ENCODE measurements at places on chromosomes 7 and 10.

DNA sequence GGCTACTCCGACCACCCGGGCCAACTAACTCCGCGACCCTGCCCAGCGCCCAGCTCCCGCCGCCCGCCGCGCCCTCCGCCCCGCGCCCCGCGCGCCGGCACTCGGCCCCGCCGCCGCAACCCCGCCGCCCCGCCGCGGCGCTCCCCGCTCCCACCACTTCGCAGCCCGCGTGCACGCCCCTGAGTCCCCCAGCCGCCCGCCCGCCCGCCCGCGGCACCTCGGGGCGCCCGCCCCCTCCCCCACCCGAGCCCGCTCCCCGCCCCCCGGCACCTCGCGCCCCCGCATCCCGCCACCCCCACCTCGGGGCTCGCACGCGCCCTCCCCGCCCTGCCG lies 598 bp downstream of the JAZF1 start:
- DNase-seq, result no peak

DNA sequence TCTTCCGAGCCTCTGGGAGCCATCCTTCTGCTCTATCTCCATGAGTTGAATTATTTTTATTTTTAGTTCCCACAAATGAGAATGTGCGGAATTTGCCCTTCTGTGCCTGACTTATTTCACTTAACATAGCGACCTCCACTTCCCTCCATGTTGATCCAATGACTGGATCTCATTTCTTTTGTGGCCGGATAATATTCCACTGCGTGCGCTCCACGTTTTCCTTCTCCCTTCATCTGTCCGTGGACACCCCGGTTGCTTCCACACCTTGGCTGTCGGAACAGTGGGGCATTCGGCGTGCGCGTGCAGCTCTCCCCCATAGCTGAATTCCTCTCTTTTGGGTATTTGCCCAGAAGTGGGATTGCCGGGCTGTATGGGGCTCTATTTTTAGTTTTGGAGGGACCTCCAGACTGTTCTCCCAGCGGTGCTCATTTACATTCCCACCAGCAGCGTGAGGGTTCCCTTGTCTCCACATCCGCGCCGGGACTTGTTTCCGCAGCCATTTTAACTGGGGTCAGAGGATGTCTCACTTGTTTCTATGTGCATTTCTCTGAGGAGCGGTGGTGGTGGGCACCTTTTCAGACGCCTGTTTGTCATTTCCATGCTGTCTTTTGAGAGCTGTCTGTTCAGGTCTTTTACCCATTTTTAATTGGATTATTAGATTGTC lies 51.0 kb upstream of the SUN1 start:
- no peak for DNase-seq

DNA sequence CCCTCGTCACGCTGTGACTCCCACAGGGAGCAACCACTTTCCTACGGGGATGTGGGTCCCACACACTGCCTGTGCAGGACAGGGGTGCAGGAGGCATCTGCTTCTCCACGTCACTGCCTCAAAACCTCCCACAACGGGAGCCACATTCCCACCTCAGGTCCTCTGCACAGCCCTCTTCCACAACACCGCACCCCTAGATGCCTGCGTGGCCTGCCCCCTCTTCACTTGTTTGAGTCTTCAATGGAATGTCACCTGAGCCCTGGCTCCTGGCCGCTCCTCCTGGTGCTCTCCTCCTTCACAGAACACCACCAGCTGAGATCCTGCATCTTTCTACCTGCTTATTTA lies 73.6 kb downstream of the MAD1L1 start:
- DNase-seq, result no peak

DNA sequence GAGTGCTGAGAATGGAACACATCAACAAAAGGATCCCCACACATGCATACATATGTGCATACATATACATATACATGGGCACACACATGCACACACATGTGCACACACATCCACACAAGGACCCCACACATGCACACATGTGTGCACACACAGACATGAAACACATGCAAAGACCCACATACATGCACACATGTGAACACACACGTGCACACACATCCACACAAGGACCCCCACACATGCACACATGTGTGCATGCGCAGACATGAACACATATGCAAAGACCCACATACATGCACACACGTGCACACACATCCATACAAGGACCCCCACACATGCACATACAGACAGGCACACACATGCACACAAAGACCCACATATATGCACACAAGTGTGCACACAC lies 104.4 kb upstream of the ADARB2 start:
- DNase-seq, result no peak

DNA sequence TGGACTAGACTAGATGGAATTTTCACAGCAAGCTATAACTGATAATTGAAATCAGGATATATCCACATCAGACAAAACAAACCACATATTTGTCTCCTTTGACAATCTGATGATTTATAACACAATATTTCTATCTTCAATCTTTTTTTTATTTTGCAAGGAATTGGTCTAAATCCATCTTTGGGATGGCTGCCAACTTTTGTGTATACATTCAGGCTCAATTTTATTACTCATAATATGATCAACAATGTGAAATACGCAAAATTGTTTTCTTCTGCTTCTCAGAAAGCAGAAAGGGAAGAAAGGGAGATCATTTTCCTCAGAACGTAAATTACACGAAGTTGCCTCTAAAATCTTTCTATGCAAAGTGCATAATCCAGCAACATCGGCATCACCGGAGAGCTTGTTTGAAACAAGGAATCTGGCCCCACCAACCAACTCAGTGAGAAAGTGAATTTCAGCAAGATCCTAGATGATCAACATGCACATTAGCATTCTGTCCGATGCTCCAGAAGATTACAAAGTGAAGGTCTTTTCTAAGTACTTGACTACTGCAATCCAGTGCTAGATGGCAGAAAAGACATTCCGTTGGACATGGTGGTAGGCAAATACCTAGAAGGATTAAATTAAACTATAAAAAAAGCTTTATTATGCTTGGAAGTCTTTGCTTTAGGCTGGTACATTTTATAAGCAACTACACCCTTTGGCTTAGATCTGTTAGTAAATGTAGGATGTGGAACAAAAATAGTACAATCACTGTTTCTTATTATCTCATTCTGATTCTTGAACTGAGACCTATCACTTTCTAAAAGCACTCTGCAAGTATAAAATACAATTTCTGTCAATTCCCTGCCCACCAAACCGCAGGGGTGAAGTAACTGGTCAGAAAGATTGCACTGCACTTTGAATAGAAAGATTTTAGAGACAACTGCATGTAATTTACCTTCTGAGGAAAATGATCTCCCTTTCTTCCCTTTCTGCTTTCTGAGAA lies 126.4 kb upstream of the RSU1 start:
- DNase-seq, result no peak

DNA sequence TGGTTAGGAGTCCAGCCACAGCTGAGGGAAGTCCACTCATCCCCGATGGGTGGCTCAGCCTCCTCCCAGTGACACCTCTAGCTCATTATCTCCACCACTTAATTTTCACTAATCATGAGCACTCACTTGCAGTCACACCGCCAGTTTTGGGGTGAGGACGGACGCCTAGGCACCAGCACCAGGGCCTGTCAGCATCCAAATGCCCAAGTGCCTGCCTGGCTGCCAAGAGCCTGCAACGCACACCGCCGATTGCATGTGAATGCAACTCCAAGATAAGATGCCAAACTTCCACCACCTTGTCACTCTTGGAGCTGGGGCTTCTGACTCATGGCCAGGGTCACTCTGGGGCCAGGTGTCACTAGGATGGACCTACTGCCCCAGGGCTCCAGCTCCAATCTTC lies 24.4 kb upstream of the SMARCD3 start:
- DNase-seq, result no peak

- no peak for DNase-seq
These were observed 156.5 kb upstream of the PLPP4 start for GRCh38 chr10:120300513-120300912.

DNA sequence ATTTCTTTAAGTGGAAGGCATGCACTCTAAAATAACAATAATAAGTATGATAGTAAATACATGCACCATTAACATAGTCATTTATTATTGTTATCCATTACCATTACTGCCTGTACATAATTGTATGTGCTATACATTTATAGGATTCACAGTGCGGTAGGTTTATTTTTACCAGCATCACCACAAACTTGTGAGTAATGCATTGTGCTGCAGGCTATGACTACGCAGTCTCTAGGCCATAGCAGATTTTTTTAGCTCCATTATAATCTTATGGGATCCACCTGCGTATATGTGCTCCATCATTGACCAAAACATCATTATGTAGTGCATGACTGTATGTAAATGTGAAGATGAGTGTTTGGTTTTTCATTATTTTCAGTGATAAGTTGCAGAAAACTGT lies 160.0 kb downstream of the LRRC4 start:
- DNase-seq, result no peak

DNA sequence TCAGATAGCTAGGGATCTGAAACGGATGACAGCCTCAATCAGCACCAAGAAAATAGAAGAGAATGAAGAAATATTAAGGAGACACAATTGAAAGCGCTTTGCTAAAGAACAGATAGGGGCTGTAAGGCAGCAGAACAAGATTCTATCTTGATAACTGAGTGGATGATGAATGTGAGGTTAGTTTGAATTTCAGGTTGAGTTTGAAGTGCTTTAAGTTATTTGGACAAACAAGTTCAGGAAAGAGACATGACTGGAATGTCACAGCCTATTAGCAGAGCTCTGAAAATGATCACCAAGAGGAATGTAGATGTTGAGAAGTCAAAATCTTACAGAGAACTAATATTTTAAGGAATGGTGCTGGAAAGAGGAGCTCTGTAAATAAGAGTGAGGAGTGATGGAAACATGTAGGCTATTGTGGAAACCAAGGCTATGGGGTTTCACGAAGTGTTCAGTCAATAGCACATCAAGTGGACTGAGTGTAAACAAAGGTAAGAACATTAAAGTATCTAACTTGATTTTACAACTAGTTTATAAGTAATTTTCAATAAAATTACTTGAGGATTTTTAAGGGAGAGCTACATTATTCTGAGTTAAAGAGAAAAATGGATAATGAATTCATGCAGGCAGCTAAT lies 61.6 kb downstream of the MEST start:
- DNase-seq, result no peak

GRCh38 chr10:130368761-130369560 lies 232.8 kb downstream of the GLRX3 start:
- no peak for DNase-seq

GRCh38 chr7:107026166-107026565 lies 18.3 kb upstream of the PRKAR2B start:
- no peak for DNase-seq

- DNase-seq, result no peak
These were observed 90.1 kb downstream of the FOXL3 start for GRCh38 chr7:380139-380485.

DNA sequence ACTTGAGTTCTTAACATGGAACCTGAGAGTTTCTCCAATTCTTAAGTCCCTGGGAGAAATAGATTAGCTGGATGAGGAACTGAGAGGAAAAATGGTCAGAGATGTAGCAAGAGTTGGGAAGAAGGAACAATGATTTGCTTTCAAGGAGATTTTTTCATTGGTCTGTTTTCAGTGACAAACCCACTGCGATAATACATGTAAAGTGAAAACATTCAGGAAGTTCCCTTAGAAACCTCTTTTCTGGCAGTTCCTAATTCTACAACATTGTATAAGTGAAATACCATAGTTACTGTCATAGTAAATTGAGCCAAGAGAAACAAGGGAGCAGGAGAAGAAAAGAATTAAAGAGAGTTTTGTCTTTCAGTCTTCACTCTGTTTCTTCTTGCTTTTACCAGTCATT lies 12.1 kb upstream of the MAGI2 start:
- DNase-seq, result no peak

GRCh38 chr7:105295596-105296352 lies 92.9 kb downstream of the SRPK2 start:
- DNase-seq, result no peak

GRCh38 chr10:71367271-71367670 lies 29.4 kb upstream of the CDH23 start:
- no peak for DNase-seq

- no peak for DNase-seq
These were observed 19.6 kb upstream of the AGBL3 start for GRCh38 chr7:134966691-134967090.

GRCh38 chr7:144656965-144657517 lies 178.8 kb downstream of the TPK1 start:
- DNase-seq, result no peak

DNA sequence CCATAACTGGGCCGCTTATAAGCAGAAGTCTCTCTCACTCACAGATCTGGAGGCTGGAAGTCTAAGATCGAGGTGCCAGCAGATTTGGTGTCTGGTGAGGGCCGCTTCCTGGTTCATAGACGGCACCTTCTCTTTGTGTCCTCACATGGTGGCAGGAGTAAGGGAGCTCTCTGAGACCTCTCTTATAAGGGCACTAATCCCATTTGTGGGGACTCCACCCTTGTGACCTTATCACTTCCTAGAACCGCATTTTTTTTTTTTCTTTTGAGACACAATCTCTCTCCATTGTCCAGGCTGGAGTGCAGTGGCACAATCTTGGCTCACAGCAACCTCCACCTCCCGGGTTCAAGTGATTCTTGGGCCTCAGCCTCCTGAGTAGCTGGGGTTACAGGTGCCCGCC lies 8.1 kb downstream of the FBH1 start:
- no peak for DNase-seq

DNA sequence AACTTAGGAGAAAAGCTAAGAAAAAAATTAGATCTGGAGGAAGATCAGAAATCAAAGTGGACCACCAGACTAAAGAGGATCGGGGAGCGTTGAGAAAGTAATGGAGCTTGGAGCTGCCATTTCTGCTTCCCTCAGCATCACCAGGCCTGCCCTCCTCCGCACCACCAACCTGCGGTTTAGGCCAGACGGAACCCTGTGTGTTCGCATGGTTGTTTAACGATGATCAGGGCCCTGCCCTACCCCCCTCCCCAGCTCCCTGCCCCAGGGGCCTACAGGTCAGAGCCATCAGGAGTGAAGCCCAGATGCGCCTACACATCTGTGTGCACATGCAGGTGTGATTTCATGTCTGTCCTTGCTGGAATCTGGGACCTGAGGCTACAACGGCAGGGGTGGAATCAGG lies 45.7 kb downstream of the EBF3 start:
- DNase-seq, result no peak

- DNase-seq, result no peak
These were observed 65.2 kb downstream of the GBF1 start for GRCh38 chr10:102310361-102311024.
